ENCODE measurements at places on chromosomes 5 and 9.

GRCh38 chr9:98867429-98868168 is 60.1 kb downstream of the GALNT12 start:
- DNase-seq: peak; percentile 10
- H3K27me3 ChIP-seq: peaks cover 25% of the 10 kb centered on the region
- H3K4me1 ChIP-seq: peaks cover 14% of the 10 kb centered on the region
- no peaks in the 10 kb centered on the region for H3K36me3 ChIP-seq
- no peak overlapping the region for H3K27ac ChIP-seq

DNA sequence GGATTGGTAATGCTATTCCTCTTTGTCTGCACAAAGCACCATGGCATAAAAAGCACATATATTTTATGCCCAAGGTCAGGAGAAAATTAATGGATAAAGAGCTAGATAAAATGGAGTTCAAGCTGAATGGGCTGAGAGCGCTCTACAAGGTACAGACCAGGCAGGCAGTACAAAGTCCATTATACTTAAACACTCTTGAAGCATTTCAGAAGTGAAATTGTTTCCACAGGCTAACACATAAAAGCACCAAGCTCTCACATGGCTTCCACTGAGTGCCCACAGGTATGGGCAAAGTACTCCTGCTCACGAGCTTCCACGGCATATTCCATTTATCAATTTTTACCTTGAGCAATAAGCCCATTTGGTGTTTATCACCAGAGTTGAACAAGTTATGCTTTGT is 771.2 kb upstream of the DMAC1 start:
- DNase-seq: no peak
- H3K4me1 ChIP-seq: no peaks in the 10 kb centered on the region
- no peaks in the 10 kb centered on the region for H3K36me3 ChIP-seq
- no peak overlapping the region for H3K4me3 ChIP-seq
- H3K27ac ChIP-seq: no peak overlapping the region
- H3K27me3 ChIP-seq: no peaks in the 10 kb centered on the region

DNA sequence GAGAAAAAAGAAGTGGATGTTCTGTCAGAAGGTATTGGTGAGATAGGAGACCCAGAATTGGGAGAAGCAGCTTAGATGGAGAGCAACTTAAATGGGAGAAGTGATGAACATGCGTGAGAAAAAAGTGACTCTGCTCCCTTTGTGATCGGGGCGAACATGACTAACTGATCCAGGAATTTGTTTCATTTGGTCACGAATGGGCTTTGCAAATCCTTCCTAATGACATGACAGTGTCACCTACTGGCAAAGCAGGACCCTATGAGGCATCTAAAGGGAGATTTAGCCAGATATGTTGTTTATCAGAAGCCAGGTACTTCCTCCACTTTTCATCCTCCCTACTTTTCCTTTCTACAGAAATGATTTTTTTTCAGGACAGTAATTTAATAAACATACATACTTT is 787.4 kb upstream of the RGMB start:
- DNase-seq: no peak
- no peaks in the 10 kb centered on the region for H3K36me3 ChIP-seq
- no peaks in the 10 kb centered on the region for H3K4me1 ChIP-seq

DNA sequence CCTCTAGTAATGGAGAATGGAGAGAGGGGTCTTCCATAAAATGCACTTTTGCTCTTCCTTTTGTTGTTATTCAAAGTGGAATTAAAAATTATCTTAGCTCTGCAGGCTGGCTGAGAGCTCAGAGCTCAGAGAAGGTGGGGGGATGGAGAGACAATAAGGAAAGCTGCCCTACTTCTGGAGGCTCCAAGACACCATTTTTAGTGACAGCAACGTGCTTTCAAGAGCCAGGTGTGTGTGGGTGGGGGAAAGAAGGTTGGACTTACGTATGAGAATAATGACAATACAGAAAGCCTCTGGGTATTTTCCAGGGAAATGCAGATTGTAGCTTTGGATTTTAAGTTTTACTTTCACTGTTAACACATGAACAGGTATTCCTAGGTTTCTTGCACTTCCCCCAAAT is 173.9 kb downstream of the TRPM3 start:
- no peak overlapping the region for H3K27ac ChIP-seq
- no peak overlapping the region for H3K4me3 ChIP-seq
- DNase-seq: no peak
- no peaks in the 10 kb centered on the region for H3K36me3 ChIP-seq
- H3K27me3 ChIP-seq: no peaks in the 10 kb centered on the region

DNA sequence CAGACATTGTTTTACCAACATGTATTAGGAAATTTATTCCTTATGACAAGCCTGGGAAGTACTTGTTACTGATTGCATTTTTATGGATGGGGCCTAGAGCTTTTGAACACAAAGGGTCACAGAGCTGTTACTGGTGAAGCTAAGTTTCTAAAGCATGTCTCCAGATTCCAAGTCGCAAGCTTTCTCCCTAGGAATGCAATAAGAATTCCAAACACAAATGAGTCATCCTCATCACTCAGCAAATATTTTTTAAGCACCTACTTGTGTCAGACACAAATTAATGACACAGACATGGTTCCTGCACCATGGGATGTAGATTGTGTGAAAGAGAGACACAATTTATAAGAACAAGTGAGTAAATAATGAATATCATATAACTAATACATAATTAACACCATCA is 11.0 kb upstream of the SH3RF2 start:
- H3K27me3 ChIP-seq: peaks cover 13% of the 10 kb centered on the region
- H3K4me1 ChIP-seq: no peaks in the 10 kb centered on the region
- DNase-seq: no peak
- no peak overlapping the region for H3K27ac ChIP-seq

GRCh38 chr5:39623291-39623865 is 198.6 kb upstream of the DAB2 start:
- no peak for DNase-seq
- no peaks in the 10 kb centered on the region for H3K36me3 ChIP-seq
- H3K4me3 ChIP-seq: no peak overlapping the region
- H3K27ac ChIP-seq: no peak overlapping the region

DNA sequence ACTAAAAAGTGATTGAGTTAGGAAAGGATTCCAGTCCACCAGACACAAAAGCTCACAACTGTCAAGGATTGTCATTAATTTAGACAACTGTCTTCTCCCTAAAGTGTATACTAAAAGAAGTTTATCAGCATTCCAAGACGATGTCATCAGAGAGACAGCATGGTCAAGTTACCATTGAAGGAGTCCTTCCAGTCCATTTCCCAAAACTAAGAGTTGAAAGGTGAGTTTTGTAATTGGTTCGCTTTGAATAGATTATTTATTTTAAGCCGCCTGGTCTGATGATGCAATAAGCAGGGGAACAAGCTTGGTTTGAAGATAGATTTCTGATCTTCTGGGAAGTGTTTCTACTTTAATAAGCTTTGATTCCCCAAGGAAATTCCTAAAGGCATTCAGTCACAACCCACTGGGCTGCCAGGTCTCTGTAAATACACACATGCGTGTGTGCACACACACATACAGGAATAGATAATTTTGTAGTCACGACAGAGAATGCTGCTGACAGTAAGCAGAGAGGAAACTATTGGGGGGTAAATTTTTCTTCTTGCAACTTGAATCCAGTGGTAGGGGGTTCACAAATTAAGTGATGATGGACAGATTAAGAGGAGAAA is 234.8 kb downstream of the PIK3R1 start:
- peaks cover 23% of the 10 kb centered on the region for H3K27me3 ChIP-seq
- H3K27ac ChIP-seq: no peak overlapping the region
- H3K4me1 ChIP-seq: no peaks in the 10 kb centered on the region
- DNase-seq: no peak
- no peaks in the 10 kb centered on the region for H3K36me3 ChIP-seq

DNA sequence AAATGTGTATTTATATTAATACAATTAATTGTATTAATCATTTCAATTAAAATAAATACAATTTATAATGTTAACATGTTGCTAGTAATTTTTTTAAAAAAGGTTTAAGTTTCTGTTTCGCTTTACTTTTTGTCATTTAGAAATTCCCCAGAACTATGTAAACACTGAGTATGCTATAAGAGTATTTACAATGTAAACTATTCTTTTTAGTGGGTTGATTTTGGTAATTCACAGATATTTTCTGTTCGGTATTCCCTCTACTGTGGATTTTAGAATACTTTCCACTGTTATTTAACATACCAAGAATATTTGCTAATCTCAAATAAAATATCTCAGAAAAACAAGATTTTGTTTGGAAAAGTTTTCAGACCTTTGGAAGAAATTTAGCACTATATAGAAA is 1564.4 kb downstream of the EFNA5 start:
- no peak overlapping the region for H3K27ac ChIP-seq
- H3K4me3 ChIP-seq: no peak overlapping the region
- no peaks in the 10 kb centered on the region for H3K36me3 ChIP-seq
- H3K27me3 ChIP-seq: no peaks in the 10 kb centered on the region
- H3K4me1 ChIP-seq: no peaks in the 10 kb centered on the region
- DNase-seq: no peak

DNA sequence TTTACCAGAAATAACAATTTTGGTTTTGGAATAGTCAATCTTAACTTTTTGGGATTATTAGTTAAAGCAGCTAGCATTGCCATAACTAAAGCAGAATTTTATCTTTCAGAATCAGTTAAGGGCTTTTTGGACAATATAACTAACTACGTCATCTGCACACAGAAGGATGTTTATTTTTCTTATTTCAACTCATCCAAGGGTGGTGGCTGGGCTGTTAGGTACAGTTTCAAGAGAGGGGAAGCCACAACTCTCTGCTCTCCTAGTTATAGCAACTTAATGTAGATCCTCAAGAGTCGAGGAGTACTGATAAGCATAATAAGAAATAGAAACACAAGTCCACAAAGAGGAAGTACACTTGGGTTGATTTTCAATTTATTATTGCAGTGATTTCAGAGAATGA is 65.6 kb downstream of the ANKRD55 start:
- no peaks in the 10 kb centered on the region for H3K36me3 ChIP-seq
- no peaks in the 10 kb centered on the region for H3K27me3 ChIP-seq
- H3K4me1 ChIP-seq: peaks cover 46% of the 10 kb centered on the region
- DNase-seq: no peak

DNA sequence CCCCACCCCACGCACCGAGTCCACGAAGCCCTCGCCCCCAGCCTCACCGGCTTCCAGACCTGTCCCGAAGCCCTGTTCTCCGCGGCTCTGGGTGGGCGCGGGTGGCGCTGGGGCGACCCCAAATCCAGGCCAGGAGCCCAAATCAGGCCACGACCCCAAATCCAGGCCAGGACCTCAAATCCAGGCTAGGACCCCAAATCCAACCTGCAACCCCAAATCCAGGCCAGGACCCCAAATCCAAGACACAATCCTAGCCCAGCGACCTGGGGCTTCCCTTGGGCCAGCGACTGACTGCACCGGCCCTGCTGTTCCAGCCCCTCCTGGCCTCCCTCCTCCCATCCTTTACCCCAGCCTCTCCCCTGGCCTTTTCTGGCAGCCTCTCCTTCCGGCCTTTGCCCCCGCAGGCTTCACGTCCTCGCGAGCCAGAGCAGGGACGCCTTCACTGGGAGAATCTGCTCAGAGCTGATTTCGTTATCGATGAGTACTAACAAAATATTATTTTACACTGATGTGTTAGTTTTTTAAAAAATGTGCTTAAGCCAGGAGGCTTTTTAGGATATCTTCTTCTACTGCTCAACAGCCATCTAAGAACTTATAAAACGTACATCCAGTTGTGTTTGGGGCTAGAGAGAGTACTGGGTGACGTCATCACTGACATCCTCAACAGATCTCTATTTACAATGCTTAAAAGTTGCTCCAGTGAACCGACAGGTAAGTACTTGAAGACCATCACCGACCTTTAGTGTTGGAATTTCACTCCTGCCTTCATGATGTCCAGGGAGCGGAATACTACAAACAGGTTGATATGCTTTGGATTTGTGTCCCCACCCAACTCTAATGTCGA is 34.7 kb downstream of the TRIP13 start:
- peaks cover 53% of the 10 kb centered on the region for H3K27me3 ChIP-seq
- peaks cover 39% of the 10 kb centered on the region for H3K4me1 ChIP-seq
- peak overlapping the region; percentile 12 for H3K27ac ChIP-seq

GRCh38 chr9:82423700-82424099 is 435.1 kb downstream of the SPATA31D1 start:
- no peak overlapping the region for H3K27ac ChIP-seq
- no peak overlapping the region for H3K4me3 ChIP-seq
- H3K4me1 ChIP-seq: no peaks in the 10 kb centered on the region
- no peaks in the 10 kb centered on the region for H3K36me3 ChIP-seq

GRCh38 chr5:28862860-28863196 is 1824.4 kb upstream of the CDH9 start:
- no peaks in the 10 kb centered on the region for H3K27me3 ChIP-seq
- no peaks in the 10 kb centered on the region for H3K4me1 ChIP-seq
- H3K4me3 ChIP-seq: no peak overlapping the region
- no peaks in the 10 kb centered on the region for H3K36me3 ChIP-seq
- no peak for DNase-seq

Data from activated T-cell treated with anti-CD3 and anti-CD28 coated beads, Interleukin-2, amount 50 U/mL, for 72 hours (primary cell).